WTC11 (cell line): ENCODE measurements at places on chromosomes 7 and 10.

DNA sequence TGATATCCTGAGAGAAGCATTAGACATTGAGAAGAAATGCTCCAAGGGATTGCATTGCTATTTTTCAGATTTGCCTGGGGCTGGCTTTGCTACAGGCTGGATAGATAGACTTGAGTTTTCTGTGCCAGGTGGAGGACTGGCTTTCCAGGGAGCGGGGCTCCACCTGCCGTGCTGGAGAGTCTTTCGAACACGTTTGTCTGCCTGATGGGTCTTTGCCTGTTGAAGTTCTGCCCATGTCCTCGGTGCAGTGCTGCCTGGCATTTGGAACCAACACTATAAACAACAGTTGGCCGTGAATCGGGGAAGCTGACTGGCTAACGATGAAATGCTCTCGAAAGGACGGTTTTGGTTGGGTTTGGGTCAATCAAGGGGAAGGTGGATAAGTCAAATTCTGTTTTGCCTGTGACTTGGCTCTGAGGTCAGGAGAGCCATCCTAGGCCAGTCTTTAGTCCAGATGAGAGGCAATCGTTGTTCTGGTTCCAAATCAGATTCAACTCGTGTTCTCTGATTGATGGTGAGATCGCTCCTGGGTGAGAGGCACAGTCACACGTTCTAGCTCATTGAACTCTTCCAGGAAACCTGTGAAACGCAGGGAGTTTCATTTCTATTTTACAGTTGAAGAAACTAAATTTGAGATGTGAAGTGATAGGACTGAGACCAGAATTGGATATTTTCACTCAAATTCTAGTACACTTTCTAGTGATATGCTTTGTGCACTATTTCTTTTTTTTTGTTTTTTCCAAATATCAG is 599.0 kb downstream of the TYW1 start:
- no peak for DNase-seq

DNA sequence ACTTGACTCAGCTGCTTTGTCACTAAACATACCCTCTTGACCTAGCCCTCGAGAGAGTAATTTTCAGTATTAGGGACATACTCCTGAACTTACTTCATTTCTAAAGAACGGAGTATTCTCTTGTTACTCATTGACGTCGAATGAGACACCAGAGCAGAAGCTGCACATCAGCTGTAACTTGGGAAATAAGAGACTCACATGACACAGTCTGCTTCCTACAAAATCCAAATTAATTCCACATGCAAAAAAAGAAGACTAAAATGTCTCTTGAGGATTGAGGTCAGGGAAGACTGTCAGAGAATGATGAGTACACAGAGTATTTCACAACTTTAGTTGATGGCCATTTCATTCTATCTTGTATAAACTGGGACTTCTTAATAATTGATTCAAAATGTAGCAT is 114.7 kb upstream of the EGFR start:
- DNase-seq, result no peak

- DNase-seq, result no peak
Observed at GRCh38 chr10:13559124-13559700, 27.6 kb upstream of the PRPF18 start.

DNA sequence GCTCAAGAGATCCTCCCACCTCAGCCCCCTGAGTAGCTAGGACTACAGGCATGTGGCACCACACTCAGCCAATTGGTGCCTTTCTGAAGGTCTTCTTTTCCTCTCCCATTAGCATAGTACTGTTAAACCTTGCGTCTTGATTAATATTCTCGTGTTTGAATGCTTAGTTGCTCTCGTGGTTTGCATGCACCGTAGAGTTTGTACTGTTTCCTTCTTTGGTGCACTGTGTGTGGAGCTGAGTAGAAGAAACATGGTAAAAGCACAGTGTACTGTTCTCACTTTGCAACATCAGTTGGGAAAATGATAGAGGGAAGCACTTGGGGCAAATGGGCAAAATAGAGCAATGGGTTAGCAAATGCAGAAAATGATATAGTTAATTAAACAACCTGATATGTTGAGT is 27.6 kb upstream of the RPA3 start:
- DNase-seq, result no peak

DNA sequence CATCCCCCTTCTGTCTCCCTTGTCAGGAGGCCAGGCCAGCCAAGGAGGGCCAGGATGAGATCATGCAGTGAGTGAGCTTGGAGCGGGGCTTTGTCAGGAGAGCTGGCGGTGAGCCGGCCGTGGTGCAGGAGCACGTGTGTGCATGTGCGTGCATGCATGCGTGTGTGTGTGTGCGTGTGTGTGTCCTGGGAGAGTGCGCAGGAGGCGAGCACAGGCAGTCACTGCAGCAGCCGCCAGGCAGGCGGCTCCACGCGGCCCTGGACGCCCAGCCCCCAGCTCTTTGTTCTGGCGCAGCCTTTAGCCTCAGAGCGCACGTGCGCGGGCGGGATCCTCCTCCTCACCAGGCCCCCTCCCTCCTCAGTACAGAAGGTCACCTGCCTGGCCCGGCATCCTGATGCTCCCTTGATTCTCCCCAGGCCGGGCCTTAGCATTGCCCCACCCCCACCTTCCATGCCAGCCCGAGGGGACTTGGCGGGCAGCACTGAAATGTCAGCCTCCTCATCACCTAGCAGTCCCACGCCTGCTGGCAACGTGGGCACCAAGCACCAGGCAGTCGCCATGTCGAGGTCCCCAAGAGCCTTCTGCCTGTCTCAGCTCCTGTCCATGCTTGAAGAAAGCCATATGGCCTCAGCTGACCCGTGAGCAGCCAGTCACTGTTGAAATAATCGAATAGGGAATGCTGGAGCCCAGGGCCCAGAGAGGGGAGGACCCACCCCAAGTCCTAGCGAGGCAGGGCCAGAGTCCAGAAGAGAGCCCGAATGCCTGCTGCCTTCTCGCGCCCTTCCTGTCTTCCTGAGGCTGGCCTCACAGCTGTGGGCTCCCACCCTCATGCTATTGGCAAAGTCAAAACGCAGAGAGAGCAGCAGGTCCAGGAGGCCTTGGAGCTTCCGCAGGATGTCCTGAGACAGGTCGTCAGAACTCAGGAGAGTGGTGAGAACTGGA is 125.9 kb upstream of the PPIF start:
- peak; percentile 40 for DNase-seq

GRCh38 chr7:15648461-15648961 is 38.0 kb downstream of the MEOX2 start:
- no peak for DNase-seq

GRCh38 chr7:139068544-139069399 is 32.9 kb upstream of the ZC3HAV1L start:
- no peak for DNase-seq

GRCh38 chr7:25158966-25159365 is 33.9 kb upstream of the CYCS start:
- no peak for DNase-seq

- DNase-seq, result no peak
Observed at GRCh38 chr7:20141666-20142065, 75.5 kb downstream of the MACC1 start.

DNA sequence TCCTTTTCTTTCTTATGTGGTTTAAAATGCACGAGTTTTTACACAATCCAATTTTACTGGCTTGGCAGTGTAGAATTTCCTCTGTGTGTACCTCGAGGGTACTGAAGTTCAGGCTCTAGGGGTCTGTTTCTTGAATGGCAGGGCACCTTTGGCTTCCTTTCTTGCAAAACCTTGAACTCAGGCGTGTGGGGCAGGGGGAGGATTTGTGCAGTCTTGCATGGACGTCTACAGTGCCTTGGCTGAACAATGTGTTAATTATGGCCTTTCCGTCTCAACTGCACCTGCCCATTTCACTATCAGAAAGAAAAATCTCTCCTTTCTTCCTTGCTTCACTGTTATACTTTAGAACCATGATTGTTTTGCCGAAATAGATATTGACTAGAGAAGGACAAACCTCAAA is 570.9 kb downstream of the INHBA start:
- DNase-seq, result no peak

DNA sequence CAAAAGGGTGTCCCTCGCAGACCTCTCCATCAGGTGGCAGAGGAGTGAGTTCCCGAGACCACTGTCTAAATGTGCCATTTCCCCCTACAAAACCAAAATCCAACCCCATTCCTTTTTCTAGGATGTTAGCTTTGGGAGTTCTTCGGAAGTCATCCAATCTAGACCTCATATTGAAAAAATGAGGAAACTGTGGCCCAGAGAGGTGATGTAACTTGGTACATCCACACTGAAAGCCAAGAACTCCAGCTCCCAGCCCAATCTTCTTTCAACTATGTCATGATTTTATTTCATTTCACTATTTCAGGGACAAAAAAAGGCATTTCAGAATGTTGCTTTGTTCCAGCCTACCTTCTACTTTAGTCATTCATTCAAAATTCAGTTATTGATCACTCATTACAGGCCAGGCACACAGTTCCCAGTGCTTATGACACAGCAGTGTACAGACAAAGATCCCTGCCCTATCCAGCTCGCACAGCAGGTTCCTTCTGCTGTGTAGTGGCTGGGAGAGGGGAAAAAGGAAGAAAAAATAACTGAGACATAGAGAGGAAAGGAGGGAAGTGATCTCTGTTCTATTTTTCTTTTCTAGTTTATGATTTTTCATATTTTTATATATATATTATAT is 35.8 kb downstream of the SCRN1 start:
- no peak for DNase-seq

- no peak for DNase-seq
Observed at GRCh38 chr10:120392671-120393079, 64.4 kb upstream of the PLPP4 start.

DNA sequence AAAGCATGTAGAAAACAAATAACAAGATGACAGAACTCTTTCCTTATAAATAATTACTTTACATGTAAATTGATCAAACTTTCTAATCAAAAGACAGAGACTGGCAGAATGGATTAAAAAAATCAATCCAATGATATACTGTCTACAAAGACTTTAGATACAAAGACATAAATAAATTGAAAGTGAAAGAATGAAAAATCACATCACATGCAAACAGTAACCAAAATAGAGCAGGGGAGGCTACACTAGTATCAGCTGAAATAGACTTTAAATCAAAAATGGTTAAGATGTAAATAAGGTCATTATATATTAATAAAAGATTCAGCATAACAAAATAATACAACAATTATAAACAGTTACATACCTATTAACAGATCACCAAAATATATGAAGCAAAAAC is 97.3 kb downstream of the SNX13 start:
- no peak for DNase-seq

GRCh38 chr10:4998671-4999070 is 5.0 kb downstream of the AKR1C2 start:
- no peak for DNase-seq

GRCh38 chr7:95899919-95900513 is 127.7 kb downstream of the DYNC1I1 start:
- peak; percentile 52 for DNase-seq

GRCh38 chr10:101972761-101973160 is 83.2 kb downstream of the ARMH3 start:
- DNase-seq, result no peak

GRCh38 chr7:41170466-41170865 is 532.4 kb downstream of the INHBA start:
- DNase-seq, result no peak

DNA sequence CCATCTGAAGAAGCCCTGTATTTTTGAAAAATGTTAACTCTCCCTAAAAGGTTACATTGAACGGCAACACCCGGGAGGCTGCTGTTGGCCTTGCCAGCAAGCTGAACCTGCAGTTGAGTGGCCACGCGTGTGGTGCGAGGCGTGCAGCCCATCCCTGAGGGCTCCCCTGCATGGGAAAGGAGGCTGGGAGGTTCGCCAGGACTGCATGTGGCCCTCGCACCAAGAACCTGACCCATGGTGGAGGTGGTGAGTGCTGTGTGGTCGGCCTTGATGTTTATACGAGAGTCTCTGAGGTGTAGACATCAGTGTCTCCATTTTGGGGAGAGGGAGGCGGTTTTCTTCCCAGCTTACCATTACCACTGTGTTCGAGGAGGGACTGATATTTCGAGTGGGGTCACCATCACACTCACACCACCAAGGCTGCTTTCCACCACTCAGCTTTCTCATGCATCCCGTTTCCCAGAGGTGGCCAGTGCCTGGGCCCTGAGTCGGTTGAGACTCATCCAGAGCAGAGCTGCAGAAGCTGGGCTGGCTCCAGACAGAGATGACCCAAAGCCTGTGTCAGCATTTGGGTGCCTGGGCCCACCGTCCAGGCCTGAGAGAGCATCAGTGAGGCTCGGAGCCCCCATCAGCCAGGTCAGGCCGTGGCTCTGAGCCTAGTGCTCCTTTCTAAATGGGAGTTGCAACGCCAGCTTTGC is 222.6 kb downstream of the EBF3 start:
- peak; percentile 8 for DNase-seq

GRCh38 chr10:72691863-72692743 is at the start of gene MCU:
Gene MCU (plus strand): TSS chr10:72692143. CDS start chr10:72692152, 9 bp downstream.
- peak; percentile 96 for DNase-seq

GRCh38 chr10:74052994-74053393 is 55.1 kb downstream of the VCL start:
- no peak for DNase-seq

- DNase-seq, result no peak
Observed at GRCh38 chr10:110512461-110513187, 14.9 kb downstream of the DUSP5 start.

- DNase-seq, result no peak
Observed at GRCh38 chr7:130397758-130398073, 17.4 kb downstream of the CPA1 start.

- no peak for DNase-seq
Observed at GRCh38 chr7:155994279-155994811, 182.1 kb upstream of the SHH start.

DNA sequence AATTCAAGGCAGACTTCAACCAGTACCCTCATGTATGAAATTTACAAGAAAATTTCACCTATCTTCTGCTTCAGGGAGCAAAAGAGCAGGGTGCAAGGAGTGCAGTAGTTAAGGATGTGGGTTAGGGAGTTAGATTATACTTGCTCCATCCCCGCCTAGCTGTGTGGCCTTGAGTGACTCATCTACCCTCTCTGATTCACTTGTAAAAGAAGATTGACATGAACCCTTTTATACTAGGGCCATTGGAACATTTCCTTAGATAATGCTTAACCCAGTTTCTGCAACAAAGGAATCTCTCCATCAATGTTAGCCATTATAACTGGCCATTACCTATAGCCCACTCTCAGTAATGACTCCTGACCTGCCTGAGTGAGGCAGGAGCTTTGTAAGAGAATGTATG is 10.2 kb upstream of the HSPA12A start:
- DNase-seq, result no peak

DNA sequence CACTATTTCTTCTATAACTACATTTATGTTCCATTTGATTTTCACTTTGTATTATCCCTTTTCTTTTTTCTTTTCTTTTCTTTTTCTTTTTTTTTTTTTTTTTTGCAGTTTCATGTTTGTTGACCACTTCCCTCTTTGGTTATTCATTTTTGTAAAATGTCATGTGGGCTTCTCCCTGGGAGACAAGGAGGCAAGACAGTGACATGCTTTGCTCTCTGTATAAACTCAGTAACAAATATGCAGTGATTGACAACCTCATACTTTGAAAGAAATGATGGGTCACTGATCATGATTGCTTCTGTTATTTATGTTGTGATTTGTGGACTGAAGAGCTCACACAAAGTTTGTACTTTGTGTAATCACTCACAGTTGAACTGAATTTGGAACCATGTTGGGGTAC is 90.2 kb upstream of the ABI1 start:
- DNase-seq, result no peak

GRCh38 chr7:55464422-55464821 is 99.3 kb downstream of the LANCL2 start:
- DNase-seq, result no peak

- DNase-seq, result no peak
Observed at GRCh38 chr10:60385399-60385738, 4.3 kb downstream of the ANK3 start.

- no peak for DNase-seq
Observed at GRCh38 chr10:132456881-132457280, 59.9 kb downstream of the PWWP2B start.
